Anterior cingulate cortex (tissue), 58 donors: ENCODE measurements at places on chromosomes 4 and X.

GRCh38 chr4:144356941-144357381 lies 216.4 kb upstream of the GYPA start:
- DNase-seq = no peak

DNA sequence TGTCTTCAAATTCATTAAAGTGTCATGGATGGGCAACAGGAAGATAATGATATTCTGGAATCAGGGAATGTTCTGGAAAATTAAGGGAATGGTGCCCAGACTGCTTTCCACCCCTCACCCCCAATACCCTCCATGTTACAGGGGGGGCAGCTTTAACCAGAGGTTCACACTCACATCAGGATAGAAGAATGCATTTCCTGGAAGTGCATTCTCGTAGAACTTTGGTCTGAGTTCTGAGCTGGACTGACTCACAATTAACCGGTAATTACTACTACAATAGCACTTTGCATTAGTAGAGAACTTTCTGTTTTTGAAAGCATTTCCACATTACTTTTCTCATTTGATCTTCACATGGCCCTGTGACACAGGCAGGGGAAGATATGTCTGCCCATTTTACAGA lies 52.5 kb upstream of the SHISA3 start:
- no peak for DNase-seq

DNA sequence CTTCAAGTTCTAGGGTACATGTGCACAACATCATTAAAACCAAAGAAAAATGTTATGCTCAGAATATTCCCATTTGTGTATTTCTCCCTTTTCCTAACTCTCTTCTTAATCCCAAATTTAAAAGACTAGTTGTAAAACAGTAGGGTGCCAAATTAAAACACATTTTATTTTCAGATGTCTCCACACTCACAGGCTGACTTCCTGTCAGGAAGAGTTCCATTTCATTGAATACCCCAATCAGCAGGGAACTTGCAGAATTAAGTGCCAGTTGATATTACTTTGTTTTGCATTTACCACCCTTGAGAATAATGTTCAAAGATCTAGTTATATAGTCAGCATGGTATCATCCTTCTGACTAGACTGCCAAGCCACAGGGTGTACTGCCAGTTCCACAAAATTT lies 207.9 kb downstream of the MAB21L2 start:
- no peak for DNase-seq

DNA sequence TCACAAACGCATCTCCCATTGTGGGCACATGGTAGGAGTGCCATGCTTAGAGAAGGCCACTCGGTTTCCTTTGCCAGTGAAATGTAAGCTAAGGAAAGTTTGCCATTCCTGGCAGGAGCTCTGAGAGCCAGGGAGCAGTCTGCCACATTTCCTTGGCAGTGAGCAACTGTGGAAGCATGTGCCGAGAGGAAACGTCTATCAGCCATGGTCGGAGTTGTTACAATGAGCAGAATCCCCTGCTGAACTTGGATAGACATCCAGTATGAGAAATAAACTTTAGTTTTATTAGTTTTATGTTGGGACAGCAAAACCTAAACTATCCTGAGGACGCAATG lies 51.1 kb downstream of the ENOPH1 start:
- no peak for DNase-seq

GRCh38 chrX:51878056-51878455 lies 15.4 kb upstream of the MAGED1 start:
- DNase-seq = no peak

GRCh38 chr4:123133397-123134050 lies 211.1 kb upstream of the NUDT6 start:
- DNase-seq = no peak

GRCh38 chr4:180169394-180169793 lies 2073.8 kb upstream of the TENM3 start:
- DNase-seq = no peak

DNA sequence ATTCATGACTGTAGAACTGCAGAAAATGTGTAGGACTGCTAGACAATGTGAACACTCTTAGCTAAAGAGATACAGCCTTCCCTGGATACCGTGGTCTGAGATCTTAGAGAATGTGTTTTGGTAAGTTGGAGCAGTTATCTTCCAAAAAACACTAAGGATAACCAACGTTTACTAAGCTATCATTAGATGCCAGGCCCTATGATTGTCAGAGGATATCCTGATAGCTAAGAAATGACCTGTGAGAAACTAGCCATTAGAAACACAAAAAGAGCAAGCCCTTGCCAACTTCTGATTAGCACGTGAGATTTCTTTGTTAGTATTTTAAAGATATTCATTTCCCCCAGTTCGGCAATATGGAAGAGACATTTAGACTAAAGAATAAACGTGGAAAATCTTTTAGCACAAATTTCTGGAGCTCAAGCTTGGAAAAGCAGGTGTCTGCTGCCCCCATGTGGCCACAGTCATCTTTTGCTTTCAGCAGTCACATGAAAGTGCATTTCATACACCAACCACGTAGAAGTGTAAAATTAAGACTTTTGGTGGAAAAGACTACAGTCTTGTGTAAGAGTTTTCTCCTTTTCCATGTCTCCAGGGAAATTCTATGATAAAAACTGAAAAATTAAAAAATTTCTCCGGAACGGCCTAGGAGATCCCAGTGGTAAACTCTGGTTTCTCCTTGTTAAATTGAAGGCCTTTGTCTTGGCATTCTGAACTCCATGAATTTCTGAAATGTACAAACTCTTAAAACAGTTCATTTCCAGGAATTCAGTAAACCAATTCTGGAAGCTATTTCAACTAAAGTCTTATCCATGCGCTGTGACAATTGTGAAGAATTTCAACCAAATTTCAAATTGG lies 136.4 kb downstream of the ZNF674 start:
- peak; percentile 50 for DNase-seq

GRCh38 chr4:88628746-88629145 lies 36.5 kb downstream of the HERC3 start:
- DNase-seq = no peak

GRCh38 chr4:8185930-8186329 lies 13.2 kb upstream of the SH3TC1 start:
- DNase-seq = no peak

DNA sequence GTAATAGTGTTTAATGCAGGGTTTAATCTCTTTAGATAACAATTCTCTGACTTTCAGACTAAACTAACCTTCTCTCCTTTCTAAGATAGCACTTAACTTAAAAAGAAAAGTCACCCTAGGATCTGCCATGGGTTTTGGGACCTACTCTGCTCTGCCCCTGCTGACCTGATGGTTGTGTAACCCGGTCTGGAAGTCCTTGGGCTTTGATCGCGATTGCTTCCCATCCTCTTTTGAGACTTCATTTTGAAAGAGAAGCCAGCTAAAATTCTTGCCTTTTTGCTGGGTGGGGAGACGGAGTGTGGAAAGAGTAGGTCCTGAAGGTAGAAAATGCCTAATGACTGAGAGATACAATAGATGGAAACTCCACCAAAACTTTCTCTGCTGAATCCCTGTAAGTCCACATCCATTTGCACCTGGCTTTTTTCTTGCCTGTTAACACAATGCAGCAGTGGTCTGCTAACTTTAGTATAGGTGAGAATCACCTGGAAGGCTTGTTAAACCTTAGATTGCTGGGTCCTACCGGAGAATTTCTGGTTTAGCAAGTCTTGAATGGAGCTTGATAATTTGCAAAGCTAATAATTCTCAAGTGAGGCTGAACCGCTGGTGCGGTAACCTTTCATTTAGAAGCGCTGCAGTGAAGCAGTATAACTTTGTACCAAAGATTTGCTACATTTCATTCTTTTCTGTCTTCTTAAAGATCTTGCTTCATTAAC lies 45.6 kb upstream of the CCSER1 start:
- no peak for DNase-seq

DNA sequence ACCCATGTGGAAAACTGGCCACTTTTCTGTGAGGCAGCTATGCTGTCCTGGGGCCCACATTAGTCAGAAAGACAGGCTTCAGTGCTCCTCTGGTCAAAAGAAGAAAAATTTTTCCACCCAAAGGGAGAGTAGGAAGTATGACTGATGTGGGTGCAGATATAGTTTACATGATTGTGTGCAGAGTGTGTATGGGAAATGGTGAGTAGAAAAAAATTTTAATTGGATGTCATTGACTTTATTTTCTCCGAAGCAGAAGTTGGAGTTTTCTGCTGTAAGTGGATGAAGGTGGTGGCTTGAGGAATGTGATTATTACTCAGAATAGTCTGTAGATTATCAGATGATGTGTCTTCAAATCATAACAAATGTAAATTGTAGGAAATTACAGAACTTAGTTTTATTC lies 241.5 kb upstream of the IGFBP7 start:
- DNase-seq = no peak

GRCh38 chr4:148215202-148215601 lies 227.0 kb downstream of the NR3C2 start:
- DNase-seq = no peak

- no peak for DNase-seq
Measured at GRCh38 chr4:145293658-145294057, 113.3 kb upstream of the OTUD4 start.

DNA sequence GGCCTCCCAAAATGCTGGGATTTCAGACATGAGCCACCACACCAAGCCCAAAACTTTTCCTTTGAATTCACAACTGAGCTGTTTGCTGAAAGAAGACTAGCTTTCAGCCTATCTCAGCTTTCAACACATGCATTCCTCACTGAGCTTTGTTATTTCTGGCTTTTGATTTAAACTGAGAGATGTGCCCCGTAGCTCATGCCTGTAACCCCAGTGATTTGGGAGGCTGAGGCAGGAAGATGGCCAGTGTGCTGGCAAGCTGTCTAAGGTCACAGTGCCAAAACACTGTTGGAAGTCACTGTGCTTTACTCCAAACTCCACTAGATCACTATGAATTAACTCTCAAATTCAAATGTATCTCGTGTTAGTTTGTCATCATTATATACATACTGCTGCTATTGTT lies 779.5 kb downstream of the TRIML1 start:
- DNase-seq = no peak

- no peak for DNase-seq
Measured at GRCh38 chr4:21884615-21885014, 64.0 kb downstream of the KCNIP4 start.

GRCh38 chr4:92359491-92359890 lies 55.7 kb downstream of the GRID2 start:
- DNase-seq = no peak

DNA sequence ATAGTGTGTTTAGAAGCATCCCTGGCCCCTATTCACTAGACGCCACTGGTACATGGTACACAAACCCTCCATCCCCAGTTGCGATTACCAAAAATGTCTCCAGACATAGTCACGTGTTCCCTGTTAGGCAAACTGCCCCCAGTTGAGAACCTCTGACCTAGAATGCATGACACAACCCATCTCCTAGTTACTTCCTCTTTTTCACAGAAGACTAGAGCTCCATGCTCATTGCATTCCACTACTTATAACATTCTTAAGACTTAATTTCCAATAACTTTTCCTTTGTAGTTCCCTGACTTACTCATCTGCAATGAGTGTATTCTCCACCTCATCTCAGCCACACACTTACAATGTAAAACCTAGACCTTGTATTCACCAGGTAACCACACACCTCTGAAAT lies 68.6 kb downstream of the PRSS12 start:
- DNase-seq = no peak

- DNase-seq = peak; percentile 39
Measured at GRCh38 chrX:107000013-107000515, at the start of gene MORC4. MORC4 (minus strand) TSS chrX:107000212; CDS start chrX:106999969, 243 bp downstream.

- DNase-seq = no peak
Measured at GRCh38 chrX:29862126-29862677, 353.2 kb upstream of the MAGEB2 start.

- no peak for DNase-seq
Measured at GRCh38 chr4:178086320-178086719, 644.1 kb upstream of the AGA start.

- DNase-seq = peak; percentile 51
Measured at GRCh38 chrX:46903458-46904242, 8.6 kb upstream of the JADE3 start.

GRCh38 chrX:76454456-76454927 lies 27.0 kb downstream of the MAGEE1 start:
- DNase-seq = no peak

DNA sequence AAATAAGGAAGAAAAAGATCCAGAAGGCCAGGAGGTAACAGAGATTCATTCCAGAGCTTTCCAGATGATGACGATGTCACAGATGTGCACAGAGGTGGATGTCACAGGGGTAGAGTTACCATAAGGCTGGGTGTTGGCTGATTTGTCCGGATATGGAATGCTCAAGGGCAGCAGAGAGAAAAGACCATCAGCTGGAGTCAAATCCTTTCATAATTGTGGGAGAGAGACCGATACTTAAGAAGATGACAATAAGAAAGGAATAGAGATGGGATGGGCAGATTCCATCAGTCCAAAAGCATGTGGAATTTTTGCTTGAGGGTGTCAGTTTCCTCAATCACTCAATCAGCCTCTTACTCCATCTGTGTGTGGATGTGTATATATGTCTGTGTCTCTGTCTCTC lies 150.4 kb downstream of the CENPC start:
- no peak for DNase-seq

GRCh38 chr4:7546809-7547367 lies 112.2 kb upstream of the PSAPL1 start:
- no peak for DNase-seq

DNA sequence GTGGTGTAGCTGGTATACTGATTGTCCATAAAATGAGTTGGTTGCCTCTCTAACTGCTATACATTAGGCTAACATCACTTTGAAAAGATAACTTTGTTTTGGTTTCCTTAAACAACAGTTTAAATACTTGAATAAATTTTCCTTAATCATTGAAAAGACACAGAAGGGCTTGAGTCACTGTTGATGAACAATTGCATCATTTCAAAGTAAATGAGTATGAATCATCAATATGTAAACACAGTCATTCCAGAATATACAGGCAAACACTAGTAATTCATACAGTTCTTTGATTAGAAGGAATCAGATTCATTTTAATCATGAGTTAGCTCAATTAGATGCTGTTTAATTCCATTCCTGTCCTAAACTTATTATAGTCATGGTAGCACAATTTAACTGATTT lies 160.6 kb downstream of the AFF2 start:
- DNase-seq = no peak

DNA sequence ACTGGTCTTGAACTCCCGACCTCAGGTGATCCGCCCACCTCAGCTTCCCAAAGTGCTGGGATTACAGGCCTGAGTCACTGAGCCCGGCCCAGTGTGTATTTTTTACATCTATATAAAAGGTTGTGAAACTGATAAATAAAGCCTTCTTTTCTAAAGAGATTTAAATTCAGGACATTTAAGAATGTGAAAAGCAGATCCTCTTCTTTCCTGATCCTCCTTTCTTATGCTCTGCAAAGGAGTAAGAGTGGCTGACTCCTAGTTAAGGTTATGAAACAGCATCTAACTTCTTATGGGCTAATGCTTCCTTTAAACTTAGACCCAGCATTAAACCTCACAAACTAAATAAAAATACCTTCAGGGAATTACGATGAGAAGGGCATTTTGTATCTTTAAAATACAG lies 197.7 kb upstream of the MAB21L2 start:
- no peak for DNase-seq

GRCh38 chr4:48227662-48228061 lies 42.0 kb downstream of the TEC start:
- DNase-seq = no peak
